Endothelial cell of umbilical vein (primary cell): ENCODE measurements at places on chromosomes 3 and 15. TPM values are rescaled to one million over a fixed set of nuclear protein-coding genes. Genes with fewer than 3 reads are reported as not detected.
A peak's percentile ranks its signal among the peaks of the same experiment; 100 is the strongest.

The GP5 gene
- total RNA-seq, result 0.11 TPM in 1 of 2 replicates, not detected in the other

The CCDC54 gene
- not detected in 2 replicates for total RNA-seq

The IL17RB gene
- not detected in 2 replicates for total RNA-seq

The GPR156 gene
- 0.25 and 0.27 TPM in 2 replicates for total RNA-seq

The SLC27A2 gene
- not detected in 2 replicates for total RNA-seq

The ARNT2 gene
- 0.18 and 0.20 TPM in 2 replicates for total RNA-seq

The P2RY14 gene
- total RNA-seq, result not detected in 2 replicates

DNA sequence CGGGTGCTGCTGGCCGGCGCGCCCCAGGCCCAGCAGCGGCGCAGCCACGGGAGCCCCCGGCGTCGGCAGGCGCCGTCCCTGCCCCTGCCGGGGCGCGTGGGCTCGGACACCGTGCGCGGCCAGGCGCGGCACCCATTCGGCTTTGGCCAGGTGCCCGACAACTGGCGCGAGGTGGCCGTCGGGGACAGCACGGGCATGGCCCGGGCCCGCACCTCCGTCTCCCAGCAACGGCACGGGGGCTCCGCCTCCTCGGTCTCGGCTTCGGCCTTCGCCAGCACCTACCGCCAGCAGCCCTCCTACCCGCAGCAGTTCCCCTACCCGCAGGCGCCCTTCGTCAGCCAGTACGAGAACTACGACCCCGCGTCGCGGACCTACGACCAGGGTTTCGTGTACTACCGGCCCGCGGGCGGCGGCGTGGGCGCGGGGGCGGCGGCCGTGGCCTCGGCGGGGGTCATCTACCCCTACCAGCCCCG is 777 bp downstream of the LOXL1 start:
- no peaks in the 10 kb centered on the region for H3K27me3 ChIP-seq
- no peaks in the 10 kb centered on the region for H3K36me3 ChIP-seq
- peak; percentile 27 for DNase-seq
- peak overlapping the region; percentile 45 for H3K4me3 ChIP-seq
- H3K4me1 ChIP-seq, result peaks cover 21% of the 10 kb centered on the region

GRCh38 chr3:53199834-53200233 is 38.8 kb downstream of the PRKCD start:
- no peaks in the 10 kb centered on the region for H3K27me3 ChIP-seq
- no peaks in the 10 kb centered on the region for H3K36me3 ChIP-seq
- no peak overlapping the region for H3K27ac ChIP-seq
- H3K4me3 ChIP-seq, result no peak overlapping the region
- DNase-seq, result no peak

- H3K36me3 ChIP-seq, result no peaks in the 10 kb centered on the region
- H3K27ac ChIP-seq, result no peak overlapping the region
- no peaks in the 10 kb centered on the region for H3K4me1 ChIP-seq
- H3K27me3 ChIP-seq, result no peaks in the 10 kb centered on the region
Observed at GRCh38 chr15:88834211-88834812, 31.1 kb downstream of the ACAN start.

- H3K4me1 ChIP-seq, result no peaks in the 10 kb centered on the region
- no peak for DNase-seq
- no peaks in the 10 kb centered on the region for H3K27me3 ChIP-seq
- H3K36me3 ChIP-seq, result no peaks in the 10 kb centered on the region
- H3K27ac ChIP-seq, result no peak overlapping the region
- H3K4me3 ChIP-seq, result no peak overlapping the region
Observed at GRCh38 chr3:118641608-118642007, 393.0 kb downstream of the IGSF11 start.

GRCh38 chr3:127978636-127979035 is 63.6 kb downstream of the KBTBD12 start:
- H3K36me3 ChIP-seq, result no peaks in the 10 kb centered on the region
- H3K4me3 ChIP-seq, result no peak overlapping the region
- H3K4me1 ChIP-seq, result no peaks in the 10 kb centered on the region
- peaks cover 12% of the 10 kb centered on the region for H3K27me3 ChIP-seq

DNA sequence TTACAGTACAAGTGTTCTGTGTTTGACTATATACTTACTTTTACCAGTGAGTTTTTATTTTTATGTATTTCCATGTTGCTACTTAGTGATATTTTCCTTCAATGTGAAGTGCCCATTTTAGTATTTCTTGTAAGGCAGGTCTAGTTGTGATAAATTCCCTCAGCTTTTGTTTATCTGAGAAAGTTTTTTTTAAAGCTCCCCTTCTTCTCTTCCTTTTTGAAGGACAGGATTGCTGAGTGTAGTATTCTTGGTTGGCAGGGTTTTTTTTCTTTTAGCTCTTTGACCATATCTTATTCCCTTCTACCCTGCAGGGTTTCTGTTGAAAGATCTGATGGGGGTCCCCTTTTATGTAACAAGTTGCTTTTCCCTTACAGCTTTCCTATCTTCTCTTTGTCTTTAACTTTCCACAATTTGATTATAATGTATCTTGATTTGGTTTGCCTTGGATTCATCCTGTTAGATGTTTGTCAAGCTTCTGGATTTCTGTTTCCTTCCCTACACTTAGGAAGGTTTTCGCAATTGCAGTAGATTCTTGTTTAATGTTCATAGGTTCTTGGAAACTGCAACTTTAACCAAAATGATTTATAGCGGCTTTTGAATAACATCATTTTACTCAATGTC is 7.9 kb downstream of the PLAAT1 start:
- H3K27me3 ChIP-seq, result no peaks in the 10 kb centered on the region
- no peak for DNase-seq
- no peaks in the 10 kb centered on the region for H3K36me3 ChIP-seq
- no peaks in the 10 kb centered on the region for H3K4me1 ChIP-seq
- H3K27ac ChIP-seq, result no peak overlapping the region
- no peak overlapping the region for H3K4me3 ChIP-seq

DNA sequence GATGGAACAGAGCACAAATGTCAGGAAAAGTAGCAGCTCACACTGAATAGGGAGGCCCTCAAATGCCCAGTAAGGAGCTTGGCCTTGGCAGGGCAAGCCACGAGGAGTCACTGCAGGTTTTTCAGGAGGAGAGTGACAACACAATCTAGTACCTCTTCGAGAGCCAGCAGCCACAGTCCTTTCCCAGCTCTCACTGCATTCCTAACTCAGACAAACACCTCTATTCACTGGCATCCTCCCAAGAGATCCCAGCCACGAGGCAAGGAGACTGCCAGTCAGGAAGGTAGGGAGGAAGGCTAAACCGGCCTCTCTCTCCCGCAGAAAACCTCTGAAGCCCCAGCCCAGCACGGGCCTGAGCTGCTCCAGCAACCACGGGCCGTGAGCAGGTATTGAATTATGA is 146.0 kb upstream of the SMAD3 start:
- H3K4me1 ChIP-seq, result no peaks in the 10 kb centered on the region
- DNase-seq, result no peak
- H3K36me3 ChIP-seq, result no peaks in the 10 kb centered on the region
- H3K27me3 ChIP-seq, result peaks cover 18% of the 10 kb centered on the region

GRCh38 chr15:71328453-71328852 is 213.2 kb downstream of the THSD4 start:
- H3K27ac ChIP-seq, result no peak overlapping the region
- no peaks in the 10 kb centered on the region for H3K36me3 ChIP-seq
- H3K27me3 ChIP-seq, result no peaks in the 10 kb centered on the region
- DNase-seq, result no peak
- H3K4me3 ChIP-seq, result no peak overlapping the region

GRCh38 chr3:71601811-71602210 is 18.3 kb upstream of the FOXP1 start:
- peaks cover 7% of the 10 kb centered on the region for H3K4me1 ChIP-seq
- H3K27me3 ChIP-seq, result no peaks in the 10 kb centered on the region
- H3K36me3 ChIP-seq, result no peaks in the 10 kb centered on the region

DNA sequence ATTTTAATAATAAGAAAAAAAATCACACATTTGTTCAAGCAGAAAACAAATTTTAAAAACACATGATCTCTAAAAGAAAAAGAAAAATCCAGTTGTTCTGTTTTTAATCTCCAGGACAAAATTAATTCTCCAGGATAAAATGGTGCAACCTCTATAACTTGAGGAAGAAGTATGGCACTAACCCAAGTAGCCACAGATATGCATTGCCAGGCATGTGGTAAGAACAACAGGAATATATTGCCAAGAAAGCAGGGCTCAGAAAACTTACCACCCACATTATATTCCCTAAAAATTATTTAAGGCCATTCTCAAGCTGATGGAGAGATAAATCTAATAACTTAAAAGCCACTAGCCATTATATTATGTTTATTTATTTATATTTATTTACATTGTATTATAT is 295.7 kb upstream of the TMCO5A start:
- no peak for DNase-seq
- no peak overlapping the region for H3K4me3 ChIP-seq
- H3K4me1 ChIP-seq, result no peaks in the 10 kb centered on the region
- no peaks in the 10 kb centered on the region for H3K36me3 ChIP-seq
- H3K27ac ChIP-seq, result no peak overlapping the region

- H3K36me3 ChIP-seq, result no peaks in the 10 kb centered on the region
- H3K4me1 ChIP-seq, result no peaks in the 10 kb centered on the region
- DNase-seq, result no peak
- H3K27me3 ChIP-seq, result no peaks in the 10 kb centered on the region
- no peak overlapping the region for H3K4me3 ChIP-seq
Observed at GRCh38 chr3:99536555-99537314, 101.7 kb upstream of the COL8A1 start.

GRCh38 chr15:100049936-100050876 is 291.6 kb downstream of the ADAMTS17 start:
- DNase-seq, result no peak
- no peaks in the 10 kb centered on the region for H3K27me3 ChIP-seq
- no peaks in the 10 kb centered on the region for H3K36me3 ChIP-seq
- H3K4me3 ChIP-seq, result no peak overlapping the region
- no peaks in the 10 kb centered on the region for H3K4me1 ChIP-seq

GRCh38 chr15:48389691-48390143 is 58.5 kb downstream of the DUT start:
- H3K27ac ChIP-seq, result no peak overlapping the region
- no peaks in the 10 kb centered on the region for H3K36me3 ChIP-seq
- H3K4me1 ChIP-seq, result peaks cover 45% of the 10 kb centered on the region
- no peaks in the 10 kb centered on the region for H3K27me3 ChIP-seq
- peak; percentile 29 for DNase-seq

GRCh38 chr15:67100801-67101581 is 35.6 kb downstream of the SMAD3 start:
- no peak for DNase-seq
- no peaks in the 10 kb centered on the region for H3K27me3 ChIP-seq
- H3K4me1 ChIP-seq, result peaks cover 59% of the 10 kb centered on the region
- no peak overlapping the region for H3K4me3 ChIP-seq

DNA sequence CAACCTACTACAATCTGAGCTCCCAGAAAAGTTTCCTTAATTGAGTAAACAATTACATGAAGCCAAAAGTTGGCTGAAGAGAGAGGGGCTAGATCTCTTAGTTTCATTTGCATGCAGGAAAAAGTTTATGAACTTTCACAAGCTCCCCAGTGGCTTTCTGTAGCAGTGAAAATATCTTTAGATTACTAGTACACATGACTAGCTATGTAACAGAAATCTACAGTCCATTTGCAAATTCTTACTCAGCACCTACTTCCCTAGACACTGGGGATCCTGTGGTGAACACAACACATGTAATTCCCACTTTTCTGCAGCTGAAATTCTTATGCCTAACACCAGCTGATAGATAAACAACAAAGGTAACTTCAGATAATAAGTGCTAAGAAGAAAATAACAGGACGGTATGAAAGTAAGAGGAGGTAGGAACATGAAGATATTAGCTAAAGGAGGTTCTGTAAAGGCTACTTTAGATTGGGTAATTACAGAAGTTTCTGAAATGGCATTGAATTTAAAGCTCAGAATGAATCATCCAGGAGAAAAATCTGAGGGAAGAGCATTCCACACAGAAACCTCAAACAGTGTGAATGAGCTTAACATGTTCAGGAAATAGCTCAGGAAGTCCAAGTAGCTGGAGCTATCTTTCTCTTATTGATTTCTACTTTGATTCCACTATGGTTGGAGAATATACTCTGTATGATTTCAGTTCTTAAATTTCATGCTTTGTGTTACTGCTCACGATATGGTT is 204.8 kb downstream of the MAGI1 start:
- no peaks in the 10 kb centered on the region for H3K36me3 ChIP-seq
- no peak overlapping the region for H3K27ac ChIP-seq
- peaks cover 10% of the 10 kb centered on the region for H3K4me1 ChIP-seq
- H3K4me3 ChIP-seq, result no peak overlapping the region
- H3K27me3 ChIP-seq, result no peaks in the 10 kb centered on the region
- DNase-seq, result peak; percentile 35
